Bone marrow (tissue), 2 donors: ENCODE measurements at places on chromosomes 2 and 18.

DNA sequence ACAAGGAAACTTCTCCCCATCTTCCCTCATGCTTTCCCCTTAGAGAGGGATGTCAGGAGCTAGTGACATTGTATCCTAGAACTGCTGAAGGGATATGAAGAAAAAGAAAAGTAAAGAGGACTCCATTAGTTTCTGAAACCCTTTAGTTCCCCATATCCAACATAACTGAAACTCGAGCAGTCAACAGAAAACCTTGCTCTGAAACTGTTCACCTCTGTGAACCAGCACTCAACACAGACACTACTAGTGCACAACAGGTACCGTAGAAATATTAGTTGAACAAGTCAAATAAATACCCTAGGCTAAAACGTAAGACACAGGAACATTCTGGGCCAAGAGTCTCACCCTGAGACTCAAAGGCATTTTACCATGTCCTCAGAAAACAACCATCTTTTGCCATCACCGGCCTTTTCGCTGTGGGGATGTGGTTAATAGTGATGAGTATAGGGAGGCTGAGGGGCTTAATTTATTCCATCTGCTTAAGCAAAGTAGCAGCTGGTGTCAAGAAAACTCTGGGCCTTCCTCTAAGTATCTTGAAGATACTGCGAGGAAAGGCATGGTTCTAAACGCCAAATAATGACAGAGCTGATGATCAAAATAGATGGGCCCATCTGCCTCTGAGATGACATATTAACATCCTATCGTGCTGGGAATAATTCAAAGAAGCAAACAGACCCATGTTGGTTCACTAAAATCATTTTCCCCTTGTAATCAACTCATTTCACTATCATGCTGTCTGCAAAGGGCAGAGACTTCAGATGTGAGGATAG, 156.8 kb downstream of the STK39 start:
- no peak for DNase-seq

GRCh38 chr2:1631292-1632001, 112.9 kb downstream of the PXDN start:
- no peak for DNase-seq

- DNase-seq = no peak
Measured at GRCh38 chr2:75077909-75078308, 119.5 kb downstream of the POLE4 start.

- no peak for DNase-seq
Measured at GRCh38 chr2:3958465-3958864, 255.1 kb downstream of the DCDC2C start.

DNA sequence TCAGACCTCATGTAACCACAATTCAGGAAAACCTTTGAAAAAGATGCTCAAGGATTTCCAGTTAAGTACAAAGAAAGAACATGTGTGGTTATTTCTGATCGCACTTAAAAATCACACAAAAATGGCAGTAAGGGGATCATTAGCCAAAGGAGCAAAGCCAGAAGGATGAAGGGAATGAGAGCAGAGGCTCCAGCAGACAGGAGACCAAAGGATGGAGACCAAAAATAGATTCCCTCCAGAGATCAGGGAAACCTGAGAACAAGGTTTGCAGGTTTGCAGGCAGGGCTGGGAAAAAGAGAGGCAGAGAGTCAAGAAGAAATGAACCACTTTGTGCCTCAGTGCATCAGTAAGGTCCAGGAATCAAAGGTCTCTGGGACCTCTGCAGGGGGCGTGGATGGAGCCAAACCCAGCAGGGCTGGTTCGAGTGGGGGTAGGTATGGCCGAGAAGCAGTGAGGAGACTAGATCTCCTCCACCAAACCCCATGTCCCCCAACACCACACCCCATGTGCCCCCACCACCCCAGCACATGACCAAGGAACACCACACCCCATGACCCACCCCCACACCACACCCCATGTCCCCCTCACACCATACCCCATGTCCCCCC, 98.5 kb upstream of the GPC1 start:
- no peak for DNase-seq

GRCh38 chr2:88885275-88885674, 193.8 kb downstream of the RPIA start:
- no peak for DNase-seq

DNA sequence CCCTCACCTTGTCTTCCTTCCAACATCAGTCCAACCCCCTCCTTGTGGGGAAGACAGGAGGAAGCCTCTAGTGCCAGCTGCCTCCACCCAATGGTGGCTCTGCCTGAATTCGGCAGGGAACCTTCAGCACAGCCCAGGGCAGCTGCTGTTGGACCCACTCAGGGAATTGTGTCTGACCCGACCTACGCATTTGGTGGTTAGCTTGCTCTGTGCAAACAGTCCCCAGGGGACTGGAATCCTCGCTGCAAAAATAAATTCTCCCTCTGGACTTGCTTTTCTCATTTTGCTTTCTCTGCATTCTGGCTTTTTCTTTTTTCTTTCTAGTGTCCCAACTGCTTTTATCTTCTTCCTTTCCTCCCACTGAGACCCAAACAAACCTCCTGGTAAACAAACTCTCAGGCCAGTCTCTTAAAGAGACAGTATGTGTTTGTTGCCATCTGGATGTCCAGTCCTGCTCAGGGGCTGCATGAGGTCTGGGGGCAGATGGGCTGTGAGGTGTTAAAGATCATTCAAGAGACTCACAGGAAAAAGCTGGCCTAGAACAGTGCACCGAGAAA, 137.7 kb upstream of the HAAO start:
- no peak for DNase-seq

- no peak for DNase-seq
Measured at GRCh38 chr2:169237286-169237685, 125.0 kb downstream of the LRP2 start.

- no peak for DNase-seq
Measured at GRCh38 chr2:32937602-32938448, 8.9 kb upstream of the LTBP1 start.

- no peak for DNase-seq
Measured at GRCh38 chr2:13193900-13194299, 477.2 kb downstream of the TRIB2 start.

- no peak for DNase-seq
Measured at GRCh38 chr2:1621501-1621900, 122.8 kb downstream of the PXDN start.

DNA sequence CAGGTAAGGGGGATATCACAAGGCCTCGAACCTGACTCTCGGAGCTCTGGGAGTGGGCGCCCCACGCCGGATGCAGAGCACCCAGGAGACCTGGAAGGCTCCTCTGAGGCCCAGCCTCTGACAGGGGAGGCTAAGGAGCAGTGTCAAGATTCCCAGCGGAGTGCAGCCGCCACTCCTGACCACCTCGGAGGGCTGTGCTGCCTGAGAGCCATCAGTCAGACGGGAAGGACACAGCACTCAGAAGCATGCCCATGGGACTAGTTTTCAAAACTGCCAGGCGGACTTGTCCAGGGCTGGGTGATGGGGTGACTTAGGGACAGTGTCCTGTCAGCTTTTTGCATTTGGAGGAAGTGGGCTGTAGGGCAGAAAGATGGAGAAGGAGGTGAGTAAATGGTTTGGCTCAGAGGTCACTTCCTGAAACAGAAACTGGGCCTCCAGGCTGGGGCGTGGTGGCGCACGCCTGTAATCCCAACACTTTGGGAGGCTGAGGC, 34.6 kb upstream of the B3GNT7 start:
- DNase-seq = no peak

DNA sequence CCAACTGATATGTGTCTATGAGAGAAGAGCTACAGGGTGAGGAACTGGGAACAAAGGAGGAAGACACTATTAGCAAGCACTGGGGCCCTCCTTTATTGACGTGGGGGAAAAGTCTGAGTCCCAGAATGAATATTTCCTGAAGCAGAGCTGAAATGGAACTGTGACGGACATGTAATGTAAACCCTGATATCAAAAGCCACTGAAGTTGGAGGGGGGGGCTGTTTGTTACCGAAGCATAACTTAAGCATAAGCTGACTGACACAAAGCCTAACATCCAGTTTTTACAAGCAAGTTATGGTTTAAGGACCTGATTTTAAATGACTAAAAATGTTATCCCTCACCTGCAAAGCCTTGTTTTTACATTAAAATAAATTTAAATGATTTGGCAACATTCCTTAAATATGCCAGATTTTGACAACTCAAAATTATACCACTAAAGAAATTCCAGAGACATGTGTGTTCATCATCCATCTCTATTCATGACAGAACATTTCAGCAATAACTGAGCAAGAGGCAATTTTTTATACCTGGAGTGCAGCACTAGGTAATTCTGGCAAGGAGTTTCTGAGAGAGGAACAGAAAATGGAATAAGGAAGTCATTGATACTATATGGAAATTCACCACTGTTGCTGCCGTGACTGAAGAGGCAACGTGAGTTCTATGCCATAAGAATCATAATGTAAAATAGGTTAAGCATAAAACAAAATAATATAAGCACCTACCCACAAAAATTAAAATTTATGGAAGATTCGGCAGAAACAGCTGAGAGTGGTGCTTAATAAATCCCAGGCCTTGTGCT, 186.0 kb downstream of the AFF3 start:
- no peak for DNase-seq

- no peak for DNase-seq
Measured at GRCh38 chr18:59735269-59735860, 38.1 kb upstream of the CCBE1 start.

DNA sequence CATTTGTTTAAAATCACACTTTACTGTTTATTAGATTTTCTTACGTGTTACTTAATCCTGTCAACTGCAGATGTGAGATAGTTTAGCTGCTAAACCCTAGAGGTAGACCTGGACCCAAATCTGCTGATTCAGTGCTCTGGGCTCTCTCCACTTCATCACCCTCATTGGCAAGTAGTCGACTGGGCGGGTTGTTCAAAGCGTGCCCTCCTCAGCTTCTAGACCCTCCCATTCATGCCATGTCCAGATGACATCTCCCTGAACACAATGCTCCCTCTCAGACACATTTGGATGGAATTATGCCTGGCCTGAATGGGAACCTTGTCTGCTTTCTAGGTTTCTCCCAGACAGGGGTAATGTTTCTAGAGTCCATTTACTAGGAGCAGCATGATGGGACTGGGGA, 43.7 kb downstream of the RPIA start:
- DNase-seq = no peak
